ENCODE measurements at places on chromosomes 2 and 18.
A peak's percentile ranks its signal among the peaks of the same experiment; 100 is the strongest.

DNA sequence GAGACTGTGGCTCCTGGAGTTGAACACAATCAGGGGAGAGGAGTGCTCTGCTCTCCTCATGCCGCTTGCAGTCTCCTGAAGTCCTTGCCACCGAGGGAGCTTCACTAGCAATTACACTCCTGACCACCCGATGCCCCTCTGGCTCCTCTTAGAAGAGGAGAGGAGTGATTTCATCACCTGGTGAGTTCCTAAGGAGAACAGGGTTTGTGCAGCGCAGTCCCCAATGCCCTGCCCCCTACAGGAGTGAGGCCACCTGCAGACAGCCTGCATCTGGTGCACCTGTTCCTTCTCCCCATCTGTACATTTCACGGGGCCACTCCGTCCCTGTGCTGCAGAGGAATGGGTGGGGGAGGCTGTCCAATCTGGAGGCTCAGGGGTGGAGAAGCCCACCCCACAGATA lies 267.2 kb downstream of the HRH4 start:
- no peak for DNase-seq
- H3K4me1 ChIP-seq: peaks cover 2% of the 10 kb centered on the region
- no peaks in the 10 kb centered on the region for H3K36me3 ChIP-seq
- H3K27me3 ChIP-seq: no peaks in the 10 kb centered on the region
- H3K4me3 ChIP-seq: no peak overlapping the region

DNA sequence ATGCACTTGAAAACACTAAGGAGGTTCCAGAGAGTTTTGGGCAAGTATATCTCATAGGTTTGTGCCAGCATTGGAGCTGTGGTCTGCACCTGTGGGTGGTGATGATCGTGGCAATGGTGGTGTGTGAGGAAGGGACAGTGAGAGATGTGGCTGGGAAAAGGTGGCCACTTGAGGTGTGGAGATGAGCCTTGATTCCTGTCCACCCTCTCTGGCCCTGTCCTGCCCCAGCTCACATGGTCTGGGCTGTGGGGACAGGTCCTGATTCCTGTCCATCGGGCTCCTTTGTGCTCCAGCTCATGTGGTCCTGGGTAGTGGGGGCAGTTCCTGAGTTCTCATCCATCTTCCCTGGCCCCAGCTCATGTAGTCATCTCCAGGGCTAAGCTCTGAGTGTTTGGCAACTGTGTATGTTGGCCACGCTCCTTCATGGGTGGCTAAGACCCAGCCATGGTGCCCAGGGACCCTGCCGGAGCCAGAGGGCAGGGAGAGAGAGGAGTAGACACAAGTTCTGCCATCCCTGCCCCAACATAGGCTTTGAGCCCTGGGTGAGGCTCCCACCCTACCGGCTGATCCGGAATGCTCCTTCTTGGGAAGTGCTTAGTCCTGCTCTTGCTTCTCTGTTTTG lies 294.4 kb upstream of the HDAC4 start:
- DNase-seq: no peak
- H3K27me3 ChIP-seq: no peaks in the 10 kb centered on the region
- H3K4me3 ChIP-seq: no peak overlapping the region
- no peak overlapping the region for H3K27ac ChIP-seq
- no peaks in the 10 kb centered on the region for H3K4me1 ChIP-seq

- H3K4me3 ChIP-seq: no peak overlapping the region
- H3K27me3 ChIP-seq: no peaks in the 10 kb centered on the region
Observed at GRCh38 chr18:41647914-41648313, 307.1 kb upstream of the PIK3C3 start.

GRCh38 chr2:24174851-24175277 lies at the start of gene FAM228A:
Gene FAM228A, plus strand, starts transcription at chr2:24175053. Its CDS starts 428 bp downstream, at chr2:24175481.
- no peaks in the 10 kb centered on the region for H3K36me3 ChIP-seq
- no peak for DNase-seq
- no peaks in the 10 kb centered on the region for H3K4me1 ChIP-seq
- H3K27ac ChIP-seq: no peak within 1 kb of the TSS
- no peak within 1 kb of the TSS for H3K4me3 ChIP-seq

- peaks cover 4% of the 10 kb centered on the region for H3K4me1 ChIP-seq
- no peaks in the 10 kb centered on the region for H3K27me3 ChIP-seq
- DNase-seq: no peak
- no peak overlapping the region for H3K4me3 ChIP-seq
- peaks cover 22% of the 10 kb centered on the region for H3K36me3 ChIP-seq
- no peak overlapping the region for H3K27ac ChIP-seq
Observed at GRCh38 chr2:241892299-241893137, 23.0 kb downstream of the RTP5 start.

- DNase-seq: no peak
- H3K36me3 ChIP-seq: no peaks in the 10 kb centered on the region
- no peak overlapping the region for H3K4me3 ChIP-seq
- H3K27me3 ChIP-seq: no peaks in the 10 kb centered on the region
- no peak overlapping the region for H3K27ac ChIP-seq
Observed at GRCh38 chr18:41526054-41526453, 429.0 kb upstream of the PIK3C3 start.

GRCh38 chr2:205076405-205076804 lies 531.1 kb downstream of the PARD3B start:
- H3K27me3 ChIP-seq: no peaks in the 10 kb centered on the region
- DNase-seq: no peak
- H3K4me3 ChIP-seq: no peak overlapping the region

DNA sequence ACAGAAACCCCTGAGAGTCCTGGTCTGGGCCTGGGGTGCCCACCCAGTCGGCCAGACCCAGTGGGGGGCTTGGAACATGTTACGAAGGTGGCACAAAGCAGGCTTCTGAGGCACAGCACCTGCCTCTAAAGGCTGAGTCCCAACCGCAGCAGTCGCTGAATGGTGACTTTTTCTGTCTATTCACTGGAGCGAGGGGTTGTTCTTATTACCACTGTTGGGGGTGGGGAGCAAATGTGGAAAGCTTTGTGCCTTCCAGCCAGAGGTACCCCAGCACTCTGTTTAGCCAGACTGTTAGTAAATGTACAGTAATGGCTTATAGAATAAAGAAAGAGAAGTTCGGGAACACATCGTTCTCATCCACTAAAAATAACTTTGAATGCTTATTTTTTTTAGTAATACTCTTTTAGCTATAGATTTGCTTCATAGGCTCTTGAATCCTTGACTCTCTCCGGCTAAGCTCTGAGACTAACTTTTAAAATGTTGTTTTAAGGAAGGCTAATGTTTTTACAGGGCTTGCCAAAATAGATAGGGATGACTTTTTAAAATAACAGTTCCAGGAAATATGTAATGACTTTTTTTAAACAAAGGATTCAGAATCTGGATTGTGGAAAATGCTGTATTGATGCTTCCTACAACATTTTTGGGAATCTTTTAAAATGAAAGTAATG lies 23.4 kb upstream of the PTPN2 start:
- no peaks in the 10 kb centered on the region for H3K36me3 ChIP-seq
- H3K4me1 ChIP-seq: peaks cover 16% of the 10 kb centered on the region
- no peak overlapping the region for H3K4me3 ChIP-seq

DNA sequence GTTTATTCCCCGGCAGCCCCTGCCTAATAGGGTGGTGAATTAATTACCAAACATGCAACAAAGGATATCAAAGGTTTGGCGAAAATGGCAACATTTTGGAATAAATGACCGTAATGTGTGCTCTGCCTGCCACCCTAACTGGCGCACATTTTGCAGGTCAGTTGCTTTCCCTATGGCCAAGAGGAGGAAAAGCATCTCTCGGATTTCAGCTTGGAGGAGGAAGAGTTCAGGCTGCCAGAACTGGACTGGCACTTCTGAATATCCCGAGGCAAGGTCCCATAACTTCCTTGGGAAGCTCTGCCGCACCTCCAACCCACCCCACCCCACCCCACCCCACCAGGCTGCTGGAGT lies 37.1 kb downstream of the SLC25A52 start:
- no peak for DNase-seq
- no peak overlapping the region for H3K27ac ChIP-seq
- no peaks in the 10 kb centered on the region for H3K36me3 ChIP-seq
- H3K4me3 ChIP-seq: peak overlapping the region; percentile 76

DNA sequence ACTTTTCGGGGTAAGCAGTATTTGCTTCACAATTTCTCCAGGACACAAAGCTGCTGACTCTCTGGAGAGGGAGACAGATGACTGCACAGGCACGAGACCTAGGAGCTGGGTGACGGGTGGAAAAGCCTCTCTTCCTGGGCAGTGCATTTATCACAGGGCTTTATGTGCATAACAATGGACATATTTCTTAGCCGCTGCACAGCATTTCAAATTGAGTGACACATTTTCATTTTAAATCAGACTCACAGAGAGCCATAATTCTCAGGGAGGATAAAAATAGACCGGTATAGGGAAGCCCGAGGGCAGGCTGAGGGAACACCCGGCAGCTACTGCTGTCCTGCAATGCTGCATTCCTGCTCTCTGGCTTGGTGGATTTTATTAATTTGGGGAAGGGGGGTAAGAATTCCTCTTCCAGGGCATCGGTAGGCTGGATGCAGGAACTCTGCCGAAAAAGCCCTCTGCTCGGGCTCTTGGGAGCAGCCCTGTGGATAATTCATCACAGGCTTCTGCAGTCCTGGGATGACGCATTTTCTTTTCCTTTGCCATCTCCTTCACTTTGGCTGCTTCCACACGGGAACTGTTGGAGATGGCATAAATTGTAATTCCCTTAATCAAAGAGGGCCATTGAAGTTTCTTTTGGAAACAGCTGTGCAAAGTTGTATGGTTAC lies 108.1 kb upstream of the ACAA2 start:
- no peak for DNase-seq
- H3K4me1 ChIP-seq: no peaks in the 10 kb centered on the region
- H3K27me3 ChIP-seq: peaks cover 8% of the 10 kb centered on the region
- H3K36me3 ChIP-seq: no peaks in the 10 kb centered on the region

DNA sequence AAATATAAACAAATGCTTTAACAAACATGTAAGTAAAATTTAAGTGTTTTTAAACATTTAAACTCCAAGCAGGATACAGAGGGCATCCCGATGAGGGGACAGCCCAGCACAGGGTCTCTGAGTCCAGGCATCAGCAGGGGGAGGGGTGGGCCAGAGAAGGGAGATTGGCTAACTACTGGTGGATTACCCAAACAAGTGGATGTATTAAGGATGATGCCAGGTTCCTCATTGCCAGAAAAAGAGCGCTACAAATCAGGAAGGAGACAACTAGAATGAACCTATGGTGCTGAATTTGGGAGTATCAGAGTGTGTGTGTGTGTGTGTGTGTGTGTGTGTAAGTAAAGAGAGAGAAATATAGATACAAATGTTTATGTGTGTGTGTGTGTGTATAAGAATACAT lies 162.0 kb upstream of the RMP24 start:
- peaks cover 20% of the 10 kb centered on the region for H3K4me1 ChIP-seq
- no peak overlapping the region for H3K4me3 ChIP-seq
- no peak for DNase-seq
- no peaks in the 10 kb centered on the region for H3K36me3 ChIP-seq
